ENCODE measurements at places on chromosomes 3 and 15.

- DNase-seq: no peak
- no peaks in the 10 kb centered on the region for H3K4me1 ChIP-seq
- H3K27ac ChIP-seq: no peak overlapping the region
- H3K4me3 ChIP-seq: no peak overlapping the region
These were observed 748.1 kb downstream of the GBE1 start for GRCh38 chr3:81013360-81013759.

DNA sequence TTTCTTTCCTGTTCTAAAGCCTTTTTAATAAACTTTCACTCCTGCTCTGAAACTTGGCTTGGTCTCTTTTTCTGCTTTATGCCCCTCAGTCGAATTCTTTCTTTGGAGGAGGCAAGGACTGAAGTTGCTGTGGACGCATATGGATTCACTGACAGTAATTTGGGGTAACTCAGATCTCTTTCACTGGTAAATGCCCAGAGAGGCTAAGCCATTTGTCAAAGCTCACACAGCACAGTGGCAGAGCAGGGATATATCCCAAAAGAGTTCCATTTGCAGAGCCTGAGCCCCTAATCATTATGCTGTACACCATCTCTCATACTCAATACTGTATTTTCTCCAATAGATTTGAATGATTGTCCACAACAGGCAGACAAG, 72.3 kb upstream of the GALNT15 start:
- H3K27ac ChIP-seq: no peak overlapping the region
- no peak for DNase-seq
- no peaks in the 10 kb centered on the region for H3K36me3 ChIP-seq
- no peak overlapping the region for H3K4me3 ChIP-seq
- H3K27me3 ChIP-seq: no peaks in the 10 kb centered on the region
- no peaks in the 10 kb centered on the region for H3K4me1 ChIP-seq

GRCh38 chr15:101207867-101208288, 44.0 kb downstream of the CHSY1 start:
- H3K4me3 ChIP-seq: no peak overlapping the region
- H3K27me3 ChIP-seq: no peaks in the 10 kb centered on the region
- H3K27ac ChIP-seq: no peak overlapping the region
- no peak for DNase-seq
- H3K4me1 ChIP-seq: peaks cover 20% of the 10 kb centered on the region

DNA sequence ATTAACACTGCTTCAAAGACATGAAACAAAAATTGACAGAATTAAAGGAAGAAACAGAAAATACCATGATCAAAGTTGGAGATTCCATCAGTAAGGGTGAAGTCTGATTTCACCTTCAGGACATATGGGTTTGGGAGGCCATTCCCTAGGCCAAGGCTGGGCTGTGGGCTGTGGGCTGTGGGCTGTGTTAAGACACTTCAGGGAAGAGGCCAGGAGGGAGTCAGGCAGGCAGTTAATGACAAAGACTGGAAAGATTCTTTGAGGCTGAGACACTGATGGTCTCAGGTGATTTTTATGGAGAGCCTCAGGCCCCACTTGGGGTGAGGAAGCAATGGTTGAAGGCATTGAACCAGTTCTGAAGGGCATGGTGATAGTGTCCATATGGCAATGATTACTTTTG, 57.5 kb downstream of the MAGEF1 start:
- no peak overlapping the region for H3K27ac ChIP-seq
- H3K27me3 ChIP-seq: peaks cover 4% of the 10 kb centered on the region
- H3K4me1 ChIP-seq: peaks cover 7% of the 10 kb centered on the region
- no peak for DNase-seq
- H3K4me3 ChIP-seq: no peak overlapping the region
- H3K36me3 ChIP-seq: no peaks in the 10 kb centered on the region

DNA sequence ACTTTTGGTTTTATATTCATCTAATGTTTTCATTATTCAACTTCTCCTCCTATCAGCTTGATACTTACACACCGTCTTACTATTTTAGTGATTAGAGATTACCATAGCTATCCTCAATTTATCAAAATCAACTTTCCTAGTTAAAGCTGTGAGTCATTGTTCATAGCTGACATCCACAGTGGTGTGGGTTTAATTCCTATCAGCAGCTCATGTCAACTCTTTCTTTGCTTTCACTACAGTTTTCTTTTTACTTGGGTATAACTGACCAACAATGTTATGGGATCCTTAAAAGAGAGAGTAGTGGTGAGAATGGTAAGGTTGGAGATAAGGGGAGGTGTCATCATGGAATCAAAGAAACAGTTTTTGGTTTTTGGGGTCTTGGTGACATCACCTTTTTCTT, 112.7 kb downstream of the NFKBIZ start:
- no peaks in the 10 kb centered on the region for H3K36me3 ChIP-seq
- H3K4me3 ChIP-seq: no peak overlapping the region
- H3K27me3 ChIP-seq: no peaks in the 10 kb centered on the region
- H3K4me1 ChIP-seq: no peaks in the 10 kb centered on the region
- no peak for DNase-seq

- H3K36me3 ChIP-seq: no peaks in the 10 kb centered on the region
- H3K27me3 ChIP-seq: no peaks in the 10 kb centered on the region
- H3K4me1 ChIP-seq: no peaks in the 10 kb centered on the region
- no peak overlapping the region for H3K27ac ChIP-seq
- H3K4me3 ChIP-seq: no peak overlapping the region
These were observed 23.6 kb downstream of the TIMP4 start for GRCh38 chr3:12135029-12135657.

DNA sequence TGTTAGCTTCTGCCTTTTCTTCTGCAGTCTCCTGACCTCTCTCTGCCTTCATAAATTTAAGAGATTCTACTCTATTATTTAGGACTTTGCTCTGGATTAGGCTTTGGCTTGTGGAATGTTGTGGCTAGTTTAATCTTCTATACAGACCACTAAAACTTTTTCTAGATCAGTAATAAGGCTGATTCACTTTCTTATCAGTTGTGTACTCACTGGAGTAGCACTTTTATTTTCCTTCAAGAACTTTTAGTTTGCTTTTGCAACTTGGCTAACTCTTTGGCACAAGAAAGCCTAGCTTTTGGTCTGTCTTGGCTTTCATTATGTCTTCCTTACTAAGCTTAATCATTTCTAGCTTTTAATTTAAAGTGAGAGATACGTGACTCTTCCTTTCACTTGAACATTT, 265.5 kb upstream of the TBC1D5 start:
- DNase-seq: no peak
- H3K27ac ChIP-seq: no peak overlapping the region
- no peaks in the 10 kb centered on the region for H3K4me1 ChIP-seq
- no peaks in the 10 kb centered on the region for H3K27me3 ChIP-seq
- H3K4me3 ChIP-seq: no peak overlapping the region

DNA sequence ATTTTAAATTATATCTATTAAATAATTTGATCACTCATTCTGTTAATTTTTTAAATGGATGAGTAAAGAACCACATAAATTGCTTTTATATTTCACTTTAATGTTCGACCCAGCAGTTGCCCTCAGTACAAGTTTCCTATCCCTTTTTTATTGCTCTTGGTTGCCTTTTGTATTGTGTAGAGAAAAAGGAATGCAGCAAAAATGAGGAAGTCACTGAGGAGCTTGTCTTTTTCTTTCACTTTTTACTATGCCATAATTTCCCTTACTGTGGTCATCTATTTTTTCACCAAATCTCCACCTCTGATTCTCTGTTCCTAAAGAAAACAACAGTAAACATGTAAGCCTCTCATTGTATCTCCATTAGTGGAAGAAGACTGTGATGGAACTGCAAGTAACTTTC, 122.7 kb downstream of the B3GALNT1 start:
- no peak overlapping the region for H3K27ac ChIP-seq
- no peak overlapping the region for H3K4me3 ChIP-seq
- H3K27me3 ChIP-seq: no peaks in the 10 kb centered on the region
- DNase-seq: no peak
- no peaks in the 10 kb centered on the region for H3K4me1 ChIP-seq
- H3K36me3 ChIP-seq: no peaks in the 10 kb centered on the region

GRCh38 chr3:60673123-60673522, 578.1 kb downstream of the FHIT start:
- H3K4me1 ChIP-seq: no peaks in the 10 kb centered on the region
- no peaks in the 10 kb centered on the region for H3K36me3 ChIP-seq
- H3K4me3 ChIP-seq: no peak overlapping the region

DNA sequence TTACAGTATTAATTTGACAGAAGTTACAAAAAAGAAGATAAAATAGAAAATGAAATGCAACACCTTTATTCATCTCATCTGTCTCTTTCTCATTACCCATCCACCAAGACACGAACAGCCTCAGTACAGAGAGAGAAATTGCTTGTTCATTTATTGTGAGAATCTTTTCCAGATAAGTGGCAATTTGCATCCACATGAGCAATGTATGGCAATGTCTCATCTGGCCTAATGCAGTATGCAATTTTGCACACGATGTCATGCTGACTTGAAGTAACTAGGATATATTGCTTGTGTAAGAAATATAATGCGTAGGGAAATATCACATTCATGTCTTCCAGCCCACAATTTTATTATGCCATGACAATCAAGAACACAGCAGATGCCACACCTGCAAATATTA, 866.9 kb downstream of the ROBO1 start:
- H3K4me1 ChIP-seq: no peaks in the 10 kb centered on the region
- H3K36me3 ChIP-seq: no peaks in the 10 kb centered on the region
- no peak for DNase-seq
- H3K4me3 ChIP-seq: no peak overlapping the region

GRCh38 chr3:40109641-40110490, 199.6 kb upstream of the EIF1B start:
- H3K27ac ChIP-seq: no peak overlapping the region
- no peaks in the 10 kb centered on the region for H3K4me1 ChIP-seq
- no peak overlapping the region for H3K4me3 ChIP-seq
- no peaks in the 10 kb centered on the region for H3K27me3 ChIP-seq
- no peaks in the 10 kb centered on the region for H3K36me3 ChIP-seq

DNA sequence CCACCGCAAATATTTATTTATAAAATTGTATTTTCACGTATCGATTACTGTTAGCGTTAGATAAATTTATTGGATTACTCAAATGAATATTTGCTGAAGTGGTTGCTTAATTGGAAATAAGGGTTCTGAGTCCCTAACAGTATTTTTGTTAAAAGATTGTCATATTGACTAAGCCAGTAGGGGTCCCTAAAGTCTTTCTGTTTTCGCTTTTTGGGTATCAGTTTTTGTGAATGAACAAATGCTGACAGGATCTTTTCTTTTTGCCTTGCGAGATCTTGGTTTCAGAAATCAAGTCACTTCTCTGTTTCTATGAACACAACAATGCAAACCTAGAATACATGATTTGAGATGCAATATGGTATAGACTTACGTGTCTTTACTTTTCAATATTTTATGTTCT, 7.1 kb downstream of the RAD51 start:
- H3K27me3 ChIP-seq: no peaks in the 10 kb centered on the region
- H3K27ac ChIP-seq: no peak overlapping the region
- H3K36me3 ChIP-seq: no peaks in the 10 kb centered on the region
- no peak overlapping the region for H3K4me3 ChIP-seq

DNA sequence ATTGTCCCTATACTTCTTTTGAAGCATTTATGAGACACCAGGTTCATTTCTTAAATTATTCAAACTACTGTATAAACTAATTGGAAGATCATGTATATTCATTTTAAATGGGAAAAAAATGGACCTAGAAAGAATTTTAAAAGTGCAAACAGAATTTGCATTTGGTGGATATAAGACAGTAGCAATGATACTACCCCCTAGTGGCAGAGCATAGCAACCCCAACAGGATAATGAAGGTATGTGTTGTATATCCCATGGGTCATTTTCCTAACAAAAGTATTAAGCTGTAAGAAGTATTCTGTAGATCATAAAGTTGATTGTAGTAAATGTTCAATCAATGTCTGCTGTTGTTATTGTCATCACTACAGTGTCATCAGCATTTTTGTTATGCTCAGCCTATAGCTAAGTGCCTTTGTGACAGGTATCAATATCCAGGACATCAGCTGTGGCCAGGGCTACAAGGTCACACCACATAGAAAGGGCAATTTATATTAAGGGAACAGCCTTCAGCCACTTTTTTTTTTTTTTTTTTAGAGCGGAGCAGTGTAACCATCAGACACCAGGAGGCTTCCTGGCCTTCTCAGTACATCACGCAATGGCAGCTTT, 175.8 kb downstream of the FOXB1 start:
- no peaks in the 10 kb centered on the region for H3K36me3 ChIP-seq
- DNase-seq: peak; percentile 3
- no peak overlapping the region for H3K4me3 ChIP-seq
- H3K27ac ChIP-seq: no peak overlapping the region

- H3K4me1 ChIP-seq: no peaks in the 10 kb centered on the region
- no peak overlapping the region for H3K4me3 ChIP-seq
- DNase-seq: no peak
- H3K27ac ChIP-seq: no peak overlapping the region
- H3K27me3 ChIP-seq: no peaks in the 10 kb centered on the region
- no peaks in the 10 kb centered on the region for H3K36me3 ChIP-seq
These were observed 27.0 kb upstream of the DYNC1LI1 start for GRCh38 chr3:32597656-32598055.

DNA sequence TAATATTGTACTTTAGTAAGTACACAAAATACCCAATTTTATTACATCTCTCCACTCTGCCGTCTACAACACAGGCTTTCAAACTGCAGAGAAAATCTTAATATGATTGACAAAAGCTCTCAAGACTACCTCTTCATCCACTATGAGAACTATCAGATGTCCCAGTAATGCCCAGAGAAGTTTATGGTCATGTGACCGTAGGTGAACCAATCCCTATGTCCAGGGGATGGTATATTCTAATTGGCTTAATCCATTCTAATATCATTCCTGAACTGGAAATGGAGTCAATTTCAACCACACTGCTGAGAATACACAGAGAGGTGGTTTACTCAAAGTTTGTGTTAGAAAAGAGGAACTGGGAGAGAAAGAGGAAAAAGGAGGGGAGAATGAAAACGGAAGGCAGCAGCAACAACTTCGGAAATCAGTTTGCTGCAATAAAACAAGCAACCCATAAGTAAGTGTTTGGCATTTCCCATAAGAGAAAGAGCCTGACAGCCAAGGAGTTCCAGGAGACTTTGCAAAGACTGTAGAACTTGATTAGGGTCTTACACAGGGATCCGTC, 7.3 kb downstream of the SST start:
- no peak overlapping the region for H3K4me3 ChIP-seq
- no peaks in the 10 kb centered on the region for H3K27me3 ChIP-seq
- no peaks in the 10 kb centered on the region for H3K4me1 ChIP-seq

DNA sequence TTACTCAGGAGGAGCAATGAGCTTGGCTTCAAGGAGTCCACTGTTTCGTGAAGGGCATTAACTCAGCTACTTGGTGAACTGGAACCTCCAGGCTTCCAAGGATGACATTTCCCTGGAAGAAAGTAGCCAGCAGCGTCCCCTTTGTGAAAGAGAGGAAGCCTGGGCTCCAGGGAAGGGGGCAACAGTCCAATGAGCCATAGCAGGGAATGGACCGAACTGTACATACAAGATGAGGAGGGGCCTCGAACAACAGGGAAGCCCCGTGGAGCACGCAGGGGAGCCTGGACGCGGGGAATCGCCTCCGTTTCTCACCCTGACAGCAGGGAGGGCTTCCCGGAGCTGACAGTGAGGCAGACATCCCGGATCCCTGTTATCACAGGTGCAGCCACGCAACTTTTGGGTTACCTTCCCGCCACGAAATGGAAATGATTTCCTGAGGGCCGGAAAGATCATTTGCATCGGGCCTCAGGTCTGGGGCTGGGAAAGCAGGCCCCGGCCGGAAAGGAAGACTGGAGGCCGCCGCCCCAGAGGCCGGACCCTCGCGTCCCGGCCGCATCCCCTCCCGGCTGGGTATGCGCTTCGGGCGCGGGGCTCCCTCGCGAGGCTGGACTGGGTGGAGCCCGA, 475 bp upstream of the SPINT1 start:
- H3K4me3 ChIP-seq: peak overlapping the region; percentile 75
- peaks cover 1% of the 10 kb centered on the region for H3K27me3 ChIP-seq
- no peak overlapping the region for H3K27ac ChIP-seq
- no peaks in the 10 kb centered on the region for H3K36me3 ChIP-seq
- DNase-seq: no peak
- peaks cover 26% of the 10 kb centered on the region for H3K4me1 ChIP-seq

Measured in GM12878 (cell line).